ENCODE measurements at places on chromosomes 11 and 22.

- no peak for DNase-seq
These were observed 20.3 kb downstream of the BMAL1 start for GRCh38 chr11:13297917-13298356.

- DNase-seq = no peak
These were observed 14.9 kb downstream of the DCPS start for GRCh38 chr11:126318574-126319373.

DNA sequence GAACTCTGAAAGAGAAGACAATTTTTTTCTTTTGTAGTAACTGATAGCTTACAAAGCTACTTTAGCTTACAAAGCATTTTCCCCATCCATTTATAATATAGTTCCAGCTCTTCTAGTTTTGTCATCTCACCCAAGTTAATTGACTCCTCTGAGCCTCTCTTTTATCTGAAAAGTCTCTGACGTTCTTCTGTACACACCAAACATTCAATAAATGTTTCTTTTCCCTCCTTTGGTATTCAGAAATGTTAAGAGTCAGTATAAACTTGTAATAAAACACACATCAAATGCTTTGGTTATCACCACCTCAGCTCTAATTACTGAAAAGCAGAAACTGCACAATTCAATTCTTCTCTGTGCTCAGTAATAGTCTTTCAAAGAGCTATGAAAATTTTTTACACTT, 5.9 kb downstream of the CCDC90B start:
- DNase-seq = no peak

DNA sequence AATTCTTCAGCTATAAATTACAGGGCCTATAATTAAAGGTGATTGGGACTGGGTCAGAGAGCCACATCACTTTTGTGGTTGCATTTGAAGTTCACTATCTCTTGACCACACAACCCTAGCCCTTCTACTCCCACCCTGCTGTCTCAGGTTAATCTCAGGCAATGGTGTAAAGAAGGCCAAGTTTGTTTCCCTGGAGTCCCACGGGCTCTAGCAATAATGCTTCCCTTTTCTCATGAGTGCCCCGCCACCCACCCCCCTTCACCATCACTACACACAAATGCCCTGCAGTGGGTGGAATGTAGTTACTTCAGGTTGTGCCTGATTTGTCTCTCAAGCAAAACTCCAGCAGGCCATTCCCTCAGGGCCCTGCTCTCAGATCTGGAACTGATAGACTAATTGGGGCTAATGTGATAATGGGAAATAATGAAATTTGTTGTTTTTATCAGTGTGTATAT, 1.8 kb upstream of the EHF start:
- no peak for DNase-seq

- no peak for DNase-seq
These were observed 71.5 kb upstream of the SORL1-AS1 start for GRCh38 chr11:121524233-121524631.

GRCh38 chr22:41885516-41885915, 29.4 kb downstream of the SHISA8 start:
- no peak for DNase-seq

DNA sequence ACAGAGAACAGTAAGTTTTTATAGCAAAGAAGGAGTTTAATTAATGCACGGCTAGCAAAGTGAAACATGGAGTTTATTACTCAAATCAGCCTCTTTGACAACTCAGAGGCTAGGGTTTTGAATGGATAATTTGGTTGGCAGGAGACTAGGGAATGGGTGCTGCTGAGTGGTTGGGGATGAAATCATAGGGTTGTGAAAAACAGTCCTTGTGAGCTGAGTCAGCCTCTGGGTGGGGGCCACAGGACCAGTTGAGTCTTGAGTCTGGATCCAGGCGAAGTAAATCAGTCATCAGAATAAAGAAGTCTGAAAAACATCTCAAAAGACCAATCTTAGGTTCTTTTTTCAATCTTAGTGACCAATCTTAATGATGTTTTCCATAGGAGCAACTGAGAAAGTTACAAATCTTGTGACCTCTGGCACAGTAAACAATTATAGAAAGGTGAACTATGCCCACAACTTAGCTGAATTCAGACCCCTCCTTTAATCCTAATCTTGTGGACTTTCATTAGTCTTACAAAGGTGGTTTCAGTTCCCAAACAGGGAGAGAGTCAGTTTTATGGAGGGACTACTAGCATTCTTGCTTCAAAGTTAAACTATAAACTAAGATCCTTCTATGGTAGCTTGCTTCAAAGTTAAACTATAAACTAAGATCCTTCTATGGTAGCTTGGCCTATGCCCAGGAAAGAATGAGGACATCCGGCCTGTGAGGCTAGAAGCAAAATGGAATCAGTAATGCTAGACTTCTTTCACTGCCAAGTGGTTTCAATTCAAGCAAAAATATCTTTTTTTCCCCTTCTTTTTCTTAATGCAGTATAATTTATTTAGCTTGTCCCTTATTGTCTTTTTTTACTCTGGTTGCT, 84.5 kb downstream of the AASDHPPT start:
- no peak for DNase-seq

DNA sequence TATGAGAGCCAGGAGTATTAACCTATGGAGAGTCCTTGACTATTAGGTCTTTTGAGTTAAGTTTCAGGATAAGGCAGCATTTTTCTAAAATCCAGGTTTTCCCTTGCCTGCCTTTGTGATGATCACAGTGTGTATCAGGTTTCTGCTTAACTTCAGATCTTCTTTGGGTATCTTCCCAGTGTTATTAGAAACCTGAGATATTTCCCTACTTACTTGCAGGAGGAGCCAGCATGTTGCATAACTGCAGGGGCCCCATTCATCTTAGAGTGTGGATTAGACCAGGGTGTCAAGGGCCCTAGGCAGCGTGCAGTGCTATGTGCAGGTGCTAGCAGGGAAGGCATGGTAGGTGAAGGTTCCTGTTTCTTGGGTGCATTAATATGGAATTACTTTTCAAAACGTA, 69.5 kb downstream of the ZNRF3 start:
- no peak for DNase-seq

GRCh38 chr11:132048040-132048439, 677.6 kb downstream of the NTM start:
- DNase-seq = no peak

DNA sequence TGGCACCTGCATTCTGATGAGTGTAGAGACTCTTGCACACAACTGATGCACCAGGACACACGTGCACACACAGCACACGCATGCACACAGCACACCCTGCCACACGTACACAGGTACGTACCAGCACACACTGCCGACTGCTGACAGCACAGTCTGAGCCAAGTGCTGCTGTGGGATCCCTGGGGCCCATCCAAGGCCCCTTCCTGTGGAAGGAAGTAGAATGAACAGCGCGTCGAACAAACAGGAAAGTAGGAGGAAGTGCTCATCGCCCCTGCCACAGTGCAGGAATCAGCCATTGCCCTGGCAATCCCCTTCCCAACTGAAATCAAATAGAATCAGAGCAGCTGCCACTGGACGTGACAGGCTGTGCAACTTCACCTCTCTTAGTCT, 57.9 kb downstream of the CD82 start:
- no peak for DNase-seq

- no peak for DNase-seq
These were observed 48.6 kb downstream of the MTNR1B start for GRCh38 chr11:93017821-93018690.

DNA sequence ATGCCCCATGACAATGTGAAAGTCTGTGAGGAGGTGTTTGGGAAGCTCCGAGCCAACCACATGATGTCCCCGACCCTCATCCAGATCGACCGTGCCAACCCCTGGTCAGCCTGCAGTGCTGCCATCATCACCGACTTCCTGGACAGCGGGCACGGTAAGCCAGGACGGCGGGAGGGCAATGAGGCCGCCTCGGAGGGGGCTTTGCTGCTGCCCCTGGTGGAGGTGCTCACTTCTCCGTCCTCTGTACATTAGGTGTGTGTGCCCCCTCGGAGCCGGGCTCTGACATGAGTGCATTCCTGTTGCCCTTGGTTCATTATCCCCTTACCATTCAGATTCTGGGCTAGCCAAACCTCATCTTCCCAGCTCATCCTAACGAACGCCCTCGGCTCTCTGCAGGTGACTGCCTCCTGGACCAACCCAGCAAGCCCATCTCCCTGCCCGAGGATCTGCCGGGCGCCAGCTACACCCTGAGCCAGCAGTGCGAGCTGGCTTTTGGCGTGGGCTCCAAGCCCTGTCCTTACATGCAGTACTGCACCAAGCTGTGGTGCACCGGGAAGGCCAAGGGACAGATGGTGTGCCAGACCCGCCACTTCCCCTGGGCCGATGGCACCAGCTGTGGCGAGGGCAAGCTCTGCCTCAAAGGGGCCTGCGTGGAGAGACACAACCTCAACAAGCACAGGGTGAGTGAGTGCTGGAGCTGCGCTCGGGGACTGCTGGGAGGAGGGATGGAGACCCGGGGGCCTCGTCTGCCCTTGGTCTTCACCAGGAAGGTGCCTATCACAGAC, 13.8 kb downstream of the ADAMTS15 start:
- DNase-seq = no peak

- no peak for DNase-seq
These were observed 17.2 kb upstream of the OR5B21 start for GRCh38 chr11:58525037-58525614.

DNA sequence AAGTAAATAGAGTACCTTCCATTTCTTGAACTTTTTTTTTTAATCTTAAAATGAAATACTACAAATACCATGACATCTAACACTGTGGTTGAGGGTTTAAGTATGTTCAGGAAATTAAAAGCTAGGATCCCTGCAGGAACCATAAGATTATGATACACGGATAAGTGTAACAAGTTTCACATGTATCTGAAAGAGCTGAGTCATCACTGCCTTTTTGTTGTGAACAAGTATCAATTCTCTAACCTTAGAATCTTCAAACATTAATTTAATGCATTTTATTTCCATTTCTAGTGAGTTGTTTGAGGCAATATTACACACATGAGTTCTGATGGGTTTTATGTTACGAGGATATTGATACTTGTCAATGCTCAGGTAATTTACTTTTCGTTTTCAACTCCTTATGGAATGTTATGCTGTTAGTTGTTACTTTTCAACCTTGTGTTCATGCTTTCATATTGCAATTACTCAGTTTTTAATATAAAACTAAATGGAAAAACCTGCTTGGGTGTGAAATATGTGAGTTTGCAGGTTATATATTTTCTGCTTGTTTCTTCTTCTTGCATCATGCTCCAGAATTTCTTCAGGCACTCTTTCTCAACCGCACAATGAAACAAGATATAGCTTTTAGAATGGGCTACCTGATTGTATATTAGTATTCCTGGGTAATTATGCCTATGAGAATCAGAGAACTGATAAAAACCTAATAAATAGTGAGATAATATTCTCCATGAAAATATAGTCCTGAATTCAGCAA, 361.3 kb upstream of the MTNR1B start:
- DNase-seq = no peak

DNA sequence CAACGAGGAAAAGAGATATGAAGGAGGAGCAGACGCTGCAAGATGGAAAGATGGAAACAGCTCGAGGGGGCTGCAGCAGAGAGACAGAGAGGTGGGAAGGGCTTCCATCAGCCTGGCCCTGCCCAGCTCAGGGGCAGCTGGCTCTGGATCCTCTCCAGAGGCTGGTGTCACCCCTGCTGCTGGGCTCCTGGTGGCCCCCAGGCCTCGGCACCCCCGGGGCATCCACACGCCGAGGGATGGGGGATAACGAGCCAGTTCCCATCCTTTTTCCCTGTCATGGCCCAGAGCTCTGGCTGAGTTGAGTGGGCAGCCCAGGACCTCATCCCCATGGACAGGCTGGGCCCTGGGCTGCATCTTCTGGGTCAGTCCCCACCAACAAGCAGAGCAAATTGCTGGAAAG, 102.3 kb downstream of the ST3GAL4 start:
- no peak for DNase-seq

GRCh38 chr22:49550766-49551362, 276.8 kb downstream of the BRD1 start:
- no peak for DNase-seq

GRCh38 chr11:48020092-48020755, 39.9 kb downstream of the PTPRJ start:
- no peak for DNase-seq

GRCh38 chr11:45323601-45324249, 37.6 kb upstream of the SYT13 start:
- no peak for DNase-seq

- no peak for DNase-seq
These were observed 10.4 kb upstream of the MED17 start for GRCh38 chr11:93773601-93774200.

DNA sequence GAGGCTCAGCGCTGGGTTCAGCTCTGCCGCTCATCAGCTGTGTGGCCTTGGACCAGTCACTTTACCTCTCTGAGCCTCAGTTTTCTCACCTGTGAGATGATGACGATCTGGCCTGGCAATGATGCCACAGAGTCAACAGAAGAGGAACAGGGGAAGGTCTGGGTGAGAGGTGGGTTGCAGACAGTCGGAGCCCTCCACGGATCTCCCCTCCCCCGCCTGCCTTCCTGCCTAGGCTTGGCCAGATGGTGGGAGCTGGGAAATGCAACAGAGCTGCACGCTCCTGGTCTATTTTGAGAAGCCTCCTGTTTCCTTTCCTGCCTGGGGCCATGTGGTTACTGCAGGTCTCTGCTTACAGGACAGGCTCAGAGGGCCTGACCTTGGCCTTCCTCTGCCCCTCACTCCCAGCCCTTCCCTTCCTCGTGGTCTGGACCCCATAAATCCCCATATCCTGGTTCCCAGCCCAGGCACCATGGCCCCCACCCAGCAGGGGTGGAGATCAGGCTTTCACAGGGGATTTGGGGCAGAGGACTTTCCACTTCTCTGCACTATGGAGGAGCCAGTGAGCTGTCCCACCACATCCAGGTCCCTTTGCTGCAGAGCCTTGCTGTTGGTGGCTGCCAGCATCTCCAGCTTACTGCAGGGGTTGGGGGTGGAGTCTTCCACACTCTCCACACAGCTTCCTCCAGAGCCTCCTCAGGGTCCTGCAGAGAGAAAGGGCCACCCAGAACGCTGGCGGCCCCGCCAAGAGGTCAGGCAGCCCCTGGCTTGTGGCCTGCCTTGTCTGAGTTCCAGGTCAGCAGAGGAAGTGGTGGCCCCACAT, 46.9 kb downstream of the C11orf96 start:
- no peak for DNase-seq

DNA sequence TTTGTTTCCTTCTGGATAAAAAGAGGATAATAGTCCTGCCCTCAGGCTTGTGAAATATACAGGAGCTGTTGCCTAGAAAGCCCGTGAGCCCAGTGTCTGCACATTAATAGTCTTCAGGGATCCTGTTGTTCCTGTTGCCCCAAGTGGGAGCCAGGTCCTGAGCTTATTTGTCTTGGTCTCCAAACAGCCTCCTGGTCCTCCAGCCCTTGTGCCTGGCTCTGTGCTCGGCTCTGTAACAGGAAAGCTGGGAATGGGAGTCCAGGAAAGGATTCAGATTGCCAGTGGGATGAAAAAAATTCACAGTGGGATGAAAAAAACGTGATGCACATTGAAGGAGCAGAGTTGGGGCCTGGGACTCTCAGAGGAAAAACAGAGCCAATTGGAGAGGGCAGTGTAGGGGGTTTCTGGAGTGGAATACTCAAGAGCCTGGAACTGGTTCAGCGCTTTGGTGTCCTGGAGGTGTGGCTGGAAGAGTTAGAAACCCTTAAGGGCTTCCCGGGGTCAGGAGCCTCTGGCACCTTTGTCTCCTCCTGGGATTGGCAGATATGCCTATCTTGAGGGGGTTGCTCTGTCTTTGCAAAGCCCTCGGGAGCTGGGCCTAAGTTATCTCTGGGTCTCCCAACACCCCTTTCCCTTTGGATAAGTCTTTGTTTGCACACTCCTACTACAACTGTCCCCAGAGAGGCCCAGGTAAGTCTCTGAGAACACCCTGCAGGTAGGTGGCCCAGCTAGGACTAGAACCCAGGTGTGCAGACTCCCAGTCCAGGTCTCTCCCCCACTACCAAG, 2.3 kb upstream of the INPPL1 start:
- no peak for DNase-seq

GRCh38 chr11:96794152-96794551, 404.3 kb downstream of the JRKL start:
- DNase-seq = no peak

- DNase-seq = no peak
These were observed 28.2 kb downstream of the ANKRD42 start for GRCh38 chr11:83221694-83222093.

Measured in stimulated activated CD8-positive, alpha-beta memory T cell treated with anti-CD3 and anti-CD28 coated beads, Interleukin-4, amount 100 ng/mL, for 1 hour (primary cell).